ENCODE measurements at places on chromosomes 12 and 14.
A peak's percentile ranks its signal among the peaks of the same experiment; 100 is the strongest.

DNA sequence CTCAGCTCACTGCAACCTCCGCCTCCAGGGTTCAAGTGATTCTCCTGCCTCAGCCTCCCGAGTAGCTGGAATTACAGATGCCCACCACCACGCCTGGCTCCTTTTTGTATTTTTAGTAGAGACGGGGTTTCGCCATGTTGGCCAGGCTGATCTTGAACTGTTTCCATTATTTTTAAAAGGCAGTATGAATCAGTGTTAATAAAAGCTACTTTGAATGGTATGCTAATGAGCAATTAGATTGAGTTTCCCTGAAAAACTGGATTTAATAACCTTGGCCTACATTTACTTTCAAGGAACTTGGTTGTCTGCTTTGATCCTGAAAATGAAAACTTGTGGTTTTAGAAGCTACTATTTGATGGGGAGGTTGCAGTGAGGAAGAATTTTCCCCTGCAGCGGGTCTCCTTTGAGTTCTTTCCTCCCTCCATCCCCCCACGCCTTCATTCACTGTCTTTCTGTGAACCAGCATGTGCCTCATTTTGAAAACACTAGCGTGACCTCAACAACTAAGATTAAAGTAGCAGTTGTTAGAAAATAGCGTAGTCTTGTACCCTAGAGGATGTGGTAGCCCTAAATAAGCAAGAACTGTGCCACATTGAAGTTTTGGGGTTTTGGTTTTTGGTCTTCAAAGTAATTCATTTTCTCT lies 17.8 kb upstream of the RPS6KA5 start:
- DNase-seq = no peak

DNA sequence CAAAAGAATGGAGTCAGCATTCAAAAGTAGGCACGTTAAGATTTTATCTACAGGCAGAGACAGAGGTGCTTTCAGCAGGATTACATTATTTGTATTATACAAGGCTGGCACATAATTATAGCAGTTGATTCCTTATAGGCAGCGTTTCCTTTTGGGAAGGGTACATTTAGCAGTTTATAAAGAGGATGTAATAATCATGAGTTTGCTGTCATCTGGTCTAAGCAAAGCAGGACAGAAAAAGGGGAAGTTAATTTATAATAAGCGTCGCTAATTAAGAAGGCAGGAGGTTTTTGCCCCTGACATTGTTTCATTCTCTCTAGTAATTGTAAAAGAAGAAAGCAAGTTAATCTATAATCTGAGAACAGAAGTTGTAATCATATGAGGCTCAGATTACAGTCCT lies 259.9 kb upstream of the MDGA2 start:
- no peak for DNase-seq

DNA sequence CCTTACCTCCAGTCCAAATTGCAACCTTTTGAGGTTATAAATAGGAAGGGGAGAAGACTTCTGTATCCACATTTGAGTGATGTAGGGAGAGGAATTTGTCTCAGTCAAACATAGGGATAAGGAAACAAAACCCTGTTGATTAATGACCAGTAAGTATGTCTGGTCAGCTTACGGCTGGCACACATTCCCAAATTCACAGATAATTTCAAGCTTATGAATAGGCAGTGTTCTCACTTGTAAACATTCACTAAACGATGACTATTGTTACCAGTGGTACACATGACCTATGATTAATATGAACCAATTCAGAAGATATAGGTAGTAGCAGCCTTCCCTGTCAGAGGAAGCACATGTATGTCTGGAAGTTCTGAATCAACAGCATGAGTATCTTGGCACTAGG lies 33.0 kb upstream of the SLC5A8 start:
- DNase-seq = no peak

DNA sequence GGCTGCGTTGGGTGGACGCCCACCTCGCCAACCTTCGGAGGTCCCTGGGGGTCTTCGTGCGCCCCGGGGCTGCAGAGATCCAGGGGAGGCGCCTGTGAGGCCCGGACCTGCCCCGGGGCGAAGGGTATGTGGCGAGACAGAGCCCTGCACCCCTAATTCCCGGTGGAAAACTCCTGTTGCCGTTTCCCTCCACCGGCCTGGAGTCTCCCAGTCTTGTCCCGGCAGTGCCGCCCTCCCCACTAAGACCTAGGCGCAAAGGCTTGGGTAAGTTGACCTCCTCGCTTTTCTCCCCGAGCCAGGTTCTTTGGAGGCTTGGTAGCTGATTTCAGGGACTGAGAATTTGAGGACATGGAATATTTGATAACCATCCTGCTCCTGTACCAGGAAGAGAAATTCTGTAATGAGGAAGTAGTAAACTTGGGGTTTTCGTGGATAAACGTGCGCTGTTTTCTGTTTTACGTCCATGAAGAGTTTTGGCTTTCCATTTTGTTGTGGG lies 530 bp downstream of the APAF1 start:
- DNase-seq = peak; percentile 6

DNA sequence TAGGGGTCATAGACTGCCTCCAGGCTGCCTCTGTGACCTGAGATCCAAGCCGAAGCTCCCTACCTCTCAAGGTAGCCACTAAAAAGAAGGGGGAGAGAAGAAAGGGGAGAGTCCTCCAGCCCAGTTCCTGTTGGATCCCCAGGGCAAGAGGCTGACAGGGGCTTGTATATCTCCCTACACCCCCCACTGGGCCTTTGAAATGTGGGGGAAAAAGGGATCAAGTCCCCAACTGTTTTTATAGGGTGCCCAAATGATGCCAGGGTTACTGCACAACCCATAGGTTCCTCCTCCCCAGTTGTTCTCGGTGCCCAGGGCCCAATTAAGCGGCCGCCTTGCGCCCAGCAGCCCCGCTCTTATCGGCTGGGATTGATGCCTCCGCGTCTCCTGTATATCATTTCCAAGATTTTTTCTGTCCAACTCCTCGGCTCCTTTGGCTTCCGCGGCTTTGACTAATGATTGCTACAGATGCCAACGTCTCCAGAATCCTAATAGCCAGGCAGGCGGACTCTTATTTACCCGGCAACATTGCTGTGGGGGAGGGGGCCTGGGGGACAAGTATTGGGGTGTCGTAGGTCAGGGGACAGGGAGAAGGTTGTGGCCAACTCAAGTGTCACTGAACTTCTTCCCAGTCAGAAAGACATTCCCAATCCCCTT lies 7.6 kb upstream of the HOXC4 start:
- DNase-seq = no peak

GRCh38 chr14:99880651-99881420 lies 87.6 kb downstream of the EML1 start:
- DNase-seq = no peak

GRCh38 chr12:27818401-27818918 lies 38.4 kb upstream of the MANSC4 start:
- no peak for DNase-seq

GRCh38 chr12:108959748-108960655 lies 60.9 kb downstream of the SVOP start:
- no peak for DNase-seq

DNA sequence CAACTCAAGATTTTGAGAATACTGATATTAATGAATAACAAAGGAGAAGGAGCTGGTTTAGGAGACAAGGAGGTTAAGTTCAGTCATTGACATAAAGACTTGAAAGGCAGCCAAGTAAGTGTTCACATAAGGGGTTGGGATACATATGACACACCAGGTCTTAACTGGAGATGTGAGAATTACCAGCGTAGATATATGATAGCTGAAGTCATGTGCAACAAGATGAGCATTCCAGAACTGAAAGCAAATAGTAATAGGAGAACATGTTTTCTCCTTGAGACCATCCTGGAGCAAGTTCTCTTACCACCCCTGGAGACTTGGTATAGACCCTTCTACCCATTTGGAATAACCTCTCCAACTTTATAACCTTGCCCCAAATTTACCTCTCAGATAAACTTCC lies 43.3 kb upstream of the NPFF start:
- DNase-seq = no peak

GRCh38 chr12:10154145-10154496 lies 17.8 kb downstream of the OLR1 start:
- DNase-seq = no peak

DNA sequence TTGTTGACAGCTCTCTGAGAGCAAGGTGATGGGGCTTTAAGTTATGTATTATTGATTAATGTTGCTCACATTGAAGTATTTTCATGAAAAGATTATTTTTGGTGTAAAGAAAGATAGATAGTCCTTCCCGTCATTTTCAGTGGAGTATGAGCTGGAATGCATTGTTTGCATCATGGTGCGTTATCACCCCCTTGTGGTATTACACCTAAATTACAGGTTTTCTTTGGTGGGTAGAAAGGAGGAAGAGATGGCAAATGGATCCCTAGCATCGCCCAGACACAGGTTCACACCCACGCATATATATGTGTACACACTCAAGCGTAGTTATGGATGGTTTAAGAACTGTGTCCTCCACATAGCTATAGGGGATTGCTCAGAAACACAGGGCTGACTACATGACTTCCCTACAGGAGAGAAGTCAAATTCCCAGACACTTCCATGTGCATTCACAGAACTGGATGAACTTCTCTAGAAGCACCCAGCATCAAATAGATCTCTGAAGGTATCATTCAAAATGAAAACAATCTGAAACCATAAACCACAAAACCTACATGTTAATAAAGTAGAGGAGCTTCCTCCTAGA lies 14.4 kb upstream of the SERPINA10 start:
- DNase-seq = no peak

DNA sequence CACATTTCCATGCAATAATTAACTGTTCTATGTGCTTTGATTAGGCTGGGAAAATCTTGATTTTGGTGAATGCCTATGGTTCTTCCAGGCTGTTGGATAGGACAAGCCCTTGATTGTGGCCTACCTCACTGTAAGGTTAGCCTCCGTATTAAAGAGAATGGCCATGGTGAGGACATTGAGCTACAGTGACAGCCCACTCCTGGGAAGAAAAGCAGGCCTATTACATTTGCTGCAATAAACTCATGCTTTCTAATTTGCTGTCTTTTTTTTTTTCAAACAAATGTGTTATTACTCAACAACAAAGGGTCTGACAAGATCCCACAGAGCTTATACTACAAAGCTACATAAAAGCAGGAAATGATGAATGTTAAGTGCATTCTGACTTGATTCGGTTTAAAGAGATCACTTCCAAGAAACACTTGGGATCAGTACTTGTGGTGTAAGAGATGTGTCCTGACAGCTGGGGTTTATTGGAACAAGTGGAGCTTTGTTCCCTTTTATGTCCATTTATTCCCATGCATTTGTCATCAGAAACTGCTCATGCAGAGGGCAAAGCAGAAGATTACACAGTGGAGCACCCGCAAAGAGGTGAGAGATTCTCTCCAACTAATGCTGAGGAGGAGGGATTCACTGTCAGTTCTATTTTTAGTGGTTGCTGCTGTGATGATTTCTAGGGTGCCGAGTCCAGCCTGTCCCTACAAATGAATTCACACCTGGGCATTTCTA lies 29.1 kb upstream of the KCNK10 start:
- peak; percentile 1 for DNase-seq

GRCh38 chr12:123744836-123745235 lies 17.3 kb upstream of the DNAH10 start:
- no peak for DNase-seq

- peak; percentile 29 for DNase-seq
Observed at GRCh38 chr14:87013583-87013982, 979.4 kb downstream of the GALC start.

- DNase-seq = no peak
Observed at GRCh38 chr12:8572507-8572906, 31.8 kb upstream of the CLEC4E start.

GRCh38 chr14:36751106-36751505 lies 89.4 kb downstream of the PAX9 start:
- DNase-seq = no peak

DNA sequence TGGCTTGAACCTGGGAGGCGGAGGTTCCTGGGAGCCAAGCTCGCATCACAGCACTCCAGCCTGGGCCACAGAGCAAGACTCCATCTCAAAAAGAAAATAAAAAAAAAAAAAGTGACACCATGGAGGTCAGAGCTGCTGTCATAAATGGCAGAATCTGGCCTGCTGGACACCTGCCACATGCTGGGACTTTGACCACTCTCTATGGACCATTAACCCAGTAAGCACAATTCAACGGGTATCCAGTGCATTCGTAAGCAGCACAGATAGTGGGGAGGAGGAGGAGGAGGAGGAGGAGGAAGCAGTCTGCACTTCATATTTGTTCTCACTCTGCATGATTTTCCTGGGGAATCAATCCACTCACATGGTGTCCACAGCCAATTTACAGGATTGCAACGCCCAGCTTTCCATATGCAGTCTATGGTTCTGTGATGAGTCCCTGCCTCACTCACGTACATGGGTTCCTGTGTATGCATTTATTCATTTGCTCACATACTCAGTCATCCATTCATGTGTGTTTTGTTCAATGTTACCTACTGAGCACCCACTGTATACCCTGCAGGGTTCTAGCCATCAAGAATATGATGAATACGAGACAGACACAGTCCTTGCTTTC lies 326.8 kb downstream of the GLT1D1 start:
- no peak for DNase-seq

- DNase-seq = no peak
Observed at GRCh38 chr14:102927878-102928411, 5.5 kb downstream of the AMN start.

GRCh38 chr14:57871459-57872080 lies 5.7 kb upstream of the SLC35F4 start:
- peak; percentile 52 for DNase-seq

GRCh38 chr14:79516009-79516408 lies 695.3 kb downstream of the DIO2 start:
- DNase-seq = no peak

DNA sequence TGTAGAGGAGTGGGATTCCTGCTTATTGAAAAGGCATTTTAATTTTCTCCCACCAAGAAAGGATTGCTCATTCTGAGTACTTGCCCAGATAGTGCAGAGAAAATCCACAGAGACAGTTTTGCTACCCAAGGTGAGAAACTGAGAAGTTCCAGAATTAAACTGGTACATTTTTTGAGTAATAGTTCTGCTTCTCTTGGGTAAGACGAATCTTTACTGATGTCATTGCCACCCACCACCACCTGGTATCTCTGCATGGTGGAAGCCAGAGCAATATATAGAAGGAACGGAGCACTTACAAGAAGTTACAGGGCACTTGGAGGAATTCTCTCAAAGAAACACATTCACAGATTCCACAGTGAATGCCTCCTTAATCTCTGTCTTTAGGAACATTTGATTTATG lies 20.7 kb upstream of the FRMD6 start:
- DNase-seq = no peak

Data from A172 (cell line).